ENCODE measurements at places on chromosomes 7 and 10.

DNA sequence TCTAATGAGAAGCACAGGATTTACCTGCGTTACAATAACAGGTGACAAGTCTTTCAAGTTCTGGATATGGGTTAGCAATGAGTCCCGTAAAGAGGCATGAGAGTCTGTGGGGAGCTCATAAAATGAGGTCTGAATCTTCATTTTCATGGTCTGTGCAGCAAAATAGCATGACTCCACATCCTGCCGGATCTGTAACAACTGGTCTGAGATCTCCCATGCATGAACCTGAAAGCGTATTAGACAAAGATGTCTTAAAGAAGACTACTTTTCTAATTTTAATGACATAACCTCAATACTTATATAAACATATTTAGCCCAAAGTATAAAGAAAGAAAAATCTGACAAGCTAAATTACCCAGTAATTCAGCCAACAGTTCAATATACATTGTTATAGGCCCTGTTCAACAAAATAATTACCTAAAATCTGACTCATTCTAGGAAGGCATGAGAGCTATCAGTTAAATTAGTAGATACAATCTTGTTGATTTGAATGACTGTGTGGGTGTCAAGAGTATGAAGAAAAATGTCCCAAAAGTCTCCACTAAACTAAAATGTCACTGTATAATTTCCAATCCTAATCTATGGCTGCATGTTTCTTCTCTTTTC lies 36.9 kb downstream of the TNPO3 start:
- no peak for DNase-seq

DNA sequence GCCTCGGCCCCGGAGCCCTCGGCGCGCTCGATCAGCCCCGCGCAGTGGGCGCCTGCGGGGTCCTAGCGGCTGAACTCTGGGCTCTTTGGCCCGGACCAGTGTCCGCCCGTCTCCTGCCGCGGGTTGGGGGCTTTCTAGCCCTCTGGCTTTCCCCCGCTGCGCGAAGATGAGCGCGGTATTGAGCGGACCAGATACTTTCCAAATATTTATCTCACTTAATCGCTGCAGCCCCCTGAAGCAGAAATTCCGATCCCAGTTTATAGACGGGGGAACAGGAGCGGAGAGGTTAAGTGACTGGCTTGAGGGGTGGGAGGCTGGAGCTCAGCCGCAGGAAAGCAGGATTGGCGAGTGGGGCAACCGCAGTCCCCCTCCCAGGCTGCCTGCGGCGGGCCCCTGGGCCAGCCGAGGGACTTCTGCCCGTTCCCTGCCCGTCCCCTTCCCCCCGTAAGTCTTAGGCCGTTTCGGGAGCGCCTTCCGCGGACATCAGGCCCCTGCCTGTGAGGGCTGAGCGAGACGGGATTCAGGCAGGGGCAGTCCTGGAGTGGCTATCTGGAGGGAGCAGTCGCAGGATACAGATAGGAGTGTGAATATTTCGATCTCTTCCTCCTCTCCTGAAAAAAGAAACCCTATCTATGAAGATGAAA lies 565 bp downstream of the STRIP2 start:
- DNase-seq, result no peak

GRCh38 chr10:34492081-34492480 lies 323.0 kb downstream of the PARD3 start:
- no peak for DNase-seq

DNA sequence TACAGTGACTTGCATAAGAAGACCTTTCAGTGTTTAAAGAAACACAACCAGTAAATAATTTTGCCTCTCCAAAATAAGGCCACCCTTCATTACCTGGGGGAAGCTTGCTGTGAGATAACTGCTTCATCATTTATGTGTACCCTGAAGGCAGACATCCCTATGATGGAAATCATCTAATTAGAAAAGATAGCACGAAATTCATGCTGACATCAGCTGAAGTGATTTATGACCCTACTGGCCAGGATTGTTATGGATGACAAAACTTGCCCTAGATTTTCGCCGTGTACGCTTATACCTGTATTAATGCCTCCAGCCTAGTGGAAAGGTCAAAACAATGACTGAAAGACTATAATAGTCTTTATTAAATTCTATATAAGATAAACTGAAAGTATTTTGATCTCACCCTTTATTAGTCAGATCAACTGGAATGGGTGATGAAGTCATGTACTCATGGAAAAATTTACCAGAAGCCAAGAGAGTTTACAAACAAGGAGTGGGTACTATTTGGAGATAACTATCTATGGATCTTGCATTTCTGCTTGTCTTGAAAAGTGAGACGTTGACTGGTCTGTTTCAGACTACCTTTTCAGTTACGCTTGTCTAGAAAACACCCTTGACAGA lies 114.2 kb downstream of the PPP1R3A start:
- DNase-seq, result no peak

DNA sequence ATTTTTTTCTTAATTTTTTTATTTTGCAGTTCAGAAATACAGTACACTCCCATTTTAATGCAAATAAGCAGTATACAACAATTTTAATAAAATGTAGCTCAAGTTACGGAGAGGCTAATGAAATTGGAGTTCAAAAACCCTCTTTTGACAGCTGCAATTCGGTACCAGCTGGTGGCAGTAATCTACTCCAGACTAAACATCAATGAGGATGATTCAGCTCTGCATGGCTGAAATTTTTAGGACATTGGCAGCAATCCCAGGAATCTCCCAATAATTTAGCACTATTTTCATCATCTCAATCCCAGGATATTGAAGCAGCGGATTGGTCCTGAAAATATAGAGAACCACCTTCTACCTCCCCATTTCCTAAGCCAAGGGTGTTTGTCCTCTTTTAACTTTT lies 278.8 kb downstream of the CACNA2D1 start:
- peak; percentile 47 for DNase-seq

GRCh38 chr7:18189500-18190126 lies 162.0 kb upstream of the PRPS1L1 start:
- no peak for DNase-seq

- DNase-seq, result peak; percentile 66
Observed at GRCh38 chr10:131655101-131655849, 245.5 kb upstream of the PPP2R2D start.

DNA sequence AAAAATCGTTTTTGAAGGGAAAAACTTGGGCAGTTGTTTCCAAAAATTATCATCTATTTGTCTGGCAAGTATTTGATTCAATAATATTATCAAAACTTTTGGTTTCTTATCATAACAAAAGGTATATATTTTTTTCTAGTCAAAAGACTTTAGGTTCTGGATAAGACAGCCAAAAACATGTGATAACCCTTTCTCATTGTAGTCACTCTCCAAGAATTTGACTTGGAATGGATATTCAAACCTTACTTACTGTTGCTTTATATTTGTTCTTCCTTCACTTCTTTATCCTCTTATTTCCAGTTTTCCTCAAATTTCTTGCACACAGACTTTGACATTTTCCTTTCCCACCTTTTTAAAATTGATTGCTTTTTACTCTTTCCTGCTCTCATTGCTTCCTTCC lies 140.9 kb upstream of the FAM3C start:
- no peak for DNase-seq

- DNase-seq, result no peak
Observed at GRCh38 chr7:87147500-87147899, 4.8 kb upstream of the DMTF1 start.

- DNase-seq, result no peak
Observed at GRCh38 chr10:128056303-128057050, 69.7 kb downstream of the MKI67 start.

DNA sequence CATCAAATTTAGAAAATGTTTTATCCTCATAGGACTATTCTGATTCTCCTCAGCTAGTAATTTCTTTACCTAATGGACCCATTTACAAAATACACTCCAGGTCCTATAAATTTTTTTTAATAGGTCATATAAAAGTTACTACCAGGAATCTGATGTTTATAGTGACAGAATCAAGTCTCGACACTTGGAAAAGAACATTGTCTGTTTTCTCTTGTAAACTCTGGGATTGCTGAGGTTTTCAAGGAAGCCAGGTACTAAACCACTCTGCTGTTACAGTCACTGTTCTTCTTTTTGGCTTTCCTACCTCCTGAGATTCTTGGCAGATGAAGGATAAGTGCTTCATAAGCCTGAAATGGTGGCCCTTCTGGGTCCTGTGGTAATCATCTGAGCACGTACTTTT lies 493.1 kb downstream of the AUTS2 start:
- no peak for DNase-seq

- no peak for DNase-seq
Observed at GRCh38 chr10:88227342-88228018, 355.6 kb downstream of the RNLS start.

- peak; percentile 32 for DNase-seq
Observed at GRCh38 chr10:62924344-62924748, 108.2 kb upstream of the EGR2 start.

- no peak for DNase-seq
Observed at GRCh38 chr10:110425684-110426293, 71.9 kb upstream of the DUSP5 start.

DNA sequence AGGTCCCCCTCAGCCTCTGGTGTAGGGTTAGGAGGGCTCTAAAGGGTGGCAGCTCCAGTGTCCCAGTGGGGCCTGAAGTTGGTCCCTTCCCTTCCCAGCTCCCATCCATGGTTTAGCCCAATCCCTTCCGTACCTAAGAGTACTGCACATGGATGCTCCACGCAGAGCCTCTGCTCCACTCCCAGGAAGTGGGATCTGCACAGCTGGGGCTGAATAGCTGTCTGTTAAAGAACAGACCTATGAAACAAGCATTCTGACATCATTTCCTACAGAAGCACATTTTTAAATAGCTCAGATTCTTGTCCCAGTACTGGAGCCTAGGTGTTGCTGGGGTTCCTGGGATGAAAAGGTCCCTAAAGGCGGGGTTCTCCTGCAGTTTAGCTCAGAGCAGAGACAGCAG lies 135.9 kb downstream of the ZMYND11 start:
- DNase-seq, result no peak

GRCh38 chr7:100863406-100863950 lies 3.7 kb upstream of the TRIP6 start:
- DNase-seq, result no peak

- no peak for DNase-seq
Observed at GRCh38 chr7:71286336-71286735, 154.4 kb downstream of the GALNT17 start.

GRCh38 chr7:80637454-80637853 lies 988 bp upstream of the CD36 start:
- no peak for DNase-seq

- DNase-seq, result no peak
Observed at GRCh38 chr7:2512179-2512661, 7.4 kb upstream of the LFNG start.

DNA sequence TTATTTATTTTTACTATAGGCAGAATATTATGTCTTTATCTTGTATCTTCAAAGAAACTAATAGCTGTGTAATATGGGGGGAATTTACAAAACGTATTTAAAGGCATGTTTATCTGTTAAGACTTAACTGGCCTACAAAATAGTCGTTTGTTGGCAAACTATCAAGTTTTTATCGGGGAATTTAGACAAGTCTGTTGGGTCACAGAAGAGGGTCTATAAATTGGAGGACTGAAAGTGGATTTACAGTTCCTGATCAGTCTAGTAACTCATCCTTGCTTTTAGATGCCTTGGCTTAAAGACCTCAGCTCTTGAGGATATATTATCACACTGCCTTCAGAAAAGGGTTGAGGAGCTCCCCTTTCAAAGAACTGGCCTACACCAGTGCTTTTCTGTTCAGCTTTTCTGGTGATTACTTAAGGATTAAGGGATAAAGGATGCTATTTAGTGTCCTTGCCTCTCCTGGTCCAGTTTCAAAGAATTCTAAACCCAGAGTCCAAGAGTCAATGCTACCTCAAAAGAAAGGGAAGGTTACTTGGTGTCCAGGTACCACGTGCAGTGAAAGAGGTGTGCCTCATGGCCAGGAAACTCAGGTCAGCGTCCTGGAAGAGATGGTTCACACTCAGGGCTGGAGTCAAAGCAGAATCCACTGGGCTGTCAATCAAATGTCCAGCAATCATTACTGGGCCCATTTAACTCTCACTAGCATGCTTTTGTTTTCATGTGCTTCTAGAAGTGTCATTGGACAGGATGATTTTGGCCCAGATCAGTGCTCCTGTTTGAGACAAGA lies 42.9 kb upstream of the ABI1 start:
- DNase-seq, result no peak

GRCh38 chr10:90879062-90879461 lies 7.3 kb downstream of the RPP30 start:
- DNase-seq, result no peak

GRCh38 chr10:63760034-63760707 lies 239.0 kb downstream of the REEP3 start:
- DNase-seq, result peak; percentile 26

GRCh38 chr10:36118314-36118713 lies 476.2 kb upstream of the FZD8 start:
- no peak for DNase-seq

DNA sequence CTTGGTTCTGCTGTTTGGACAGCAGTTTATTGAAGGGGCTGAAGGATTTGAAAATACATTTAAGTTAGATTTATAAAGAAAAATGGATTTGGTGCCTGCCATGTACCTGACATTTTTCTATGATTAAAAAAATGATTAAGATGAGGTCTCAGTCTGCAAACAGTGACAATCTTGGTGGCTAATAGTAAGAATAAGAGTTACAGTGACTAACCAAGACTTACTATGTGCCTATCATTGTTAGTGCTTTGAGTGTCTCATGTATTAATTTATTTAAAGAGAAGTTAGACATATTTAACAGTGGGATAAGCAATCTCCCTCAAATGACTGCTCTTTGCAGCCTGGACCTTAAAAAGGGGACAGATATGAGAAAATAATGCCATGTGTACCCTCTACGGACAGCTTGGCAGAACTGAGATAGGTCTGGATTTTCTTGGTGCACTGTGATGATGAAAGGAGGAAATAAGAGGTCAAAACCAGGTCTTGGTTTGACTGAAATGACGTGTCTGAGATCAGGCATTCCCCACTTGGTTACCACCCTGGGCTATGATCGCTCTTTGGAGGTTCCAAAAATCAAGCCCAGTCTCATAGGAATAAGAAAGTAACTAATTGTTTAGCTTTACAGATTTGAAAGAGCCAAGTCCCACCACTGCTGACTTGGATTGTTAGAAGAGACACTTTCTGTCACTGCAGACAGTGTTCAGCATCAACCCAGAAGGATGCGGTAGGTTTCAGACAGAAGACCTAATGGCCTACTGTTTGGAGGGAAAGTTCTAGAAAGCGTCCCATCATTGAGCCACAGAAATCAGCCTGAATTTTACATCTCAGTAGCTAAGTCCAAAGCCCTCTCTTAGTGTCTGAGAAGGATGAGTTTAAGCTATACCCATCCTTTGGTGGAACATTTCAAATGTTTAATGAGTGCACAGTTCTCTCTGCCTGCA lies 2.1 kb downstream of the CASP7 start:
- no peak for DNase-seq

- DNase-seq, result no peak
Observed at GRCh38 chr7:115679976-115680375, 350.6 kb downstream of the TFEC start.

DNA sequence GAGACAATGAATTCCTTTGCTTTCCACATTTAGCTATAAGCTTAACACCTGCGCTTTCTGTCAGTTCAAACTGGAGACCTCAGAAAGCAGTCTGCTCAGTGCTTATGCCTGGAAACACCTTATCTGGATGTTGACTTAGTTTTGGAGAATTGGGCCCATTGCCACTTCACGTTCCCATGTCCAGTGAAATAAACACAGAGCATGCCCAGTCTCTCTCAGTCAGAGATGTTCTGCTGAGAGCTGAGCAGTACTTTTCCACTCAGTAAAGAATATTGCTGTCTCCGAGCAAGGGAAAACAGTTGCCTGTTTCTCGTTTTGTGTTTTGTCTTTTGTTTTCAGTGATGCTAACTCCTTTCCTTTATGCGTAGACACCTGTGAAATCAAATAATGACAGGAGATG lies 83.2 kb upstream of the PRR15 start:
- no peak for DNase-seq

- no peak for DNase-seq
Observed at GRCh38 chr10:61621605-61622051, 41.1 kb upstream of the CABCOCO1 start.

All from lower leg skin (tissue), 4 donors.